ENCODE measurements at places on chromosomes 13 and 19.
A peak's percentile ranks its signal among the peaks of the same experiment; 100 is the strongest.

GRCh38 chr19:23309926-23310325 is 59.7 kb upstream of the ZNF724 start:
- no peak for DNase-seq

DNA sequence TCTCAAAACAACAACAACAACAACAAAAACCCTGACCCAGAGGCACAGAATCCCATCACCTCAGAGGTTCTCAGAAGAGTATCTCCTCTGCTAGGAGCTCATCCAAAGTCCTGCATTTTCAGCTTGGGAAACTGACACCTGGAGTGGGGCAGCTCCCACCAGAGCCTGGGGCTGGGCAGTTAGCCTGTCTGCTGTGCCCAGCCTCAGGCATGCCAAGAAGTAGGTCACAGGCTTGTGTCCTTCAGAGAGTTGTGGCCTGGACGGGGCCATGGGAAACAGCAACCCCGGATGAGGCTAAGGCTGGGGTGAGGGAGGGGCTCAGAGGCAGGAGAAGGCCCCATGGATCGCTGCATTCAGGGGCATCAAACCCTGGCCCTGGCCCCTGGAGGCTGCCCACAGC is 2.1 kb downstream of the NDUFS7 start:
- DNase-seq: no peak

DNA sequence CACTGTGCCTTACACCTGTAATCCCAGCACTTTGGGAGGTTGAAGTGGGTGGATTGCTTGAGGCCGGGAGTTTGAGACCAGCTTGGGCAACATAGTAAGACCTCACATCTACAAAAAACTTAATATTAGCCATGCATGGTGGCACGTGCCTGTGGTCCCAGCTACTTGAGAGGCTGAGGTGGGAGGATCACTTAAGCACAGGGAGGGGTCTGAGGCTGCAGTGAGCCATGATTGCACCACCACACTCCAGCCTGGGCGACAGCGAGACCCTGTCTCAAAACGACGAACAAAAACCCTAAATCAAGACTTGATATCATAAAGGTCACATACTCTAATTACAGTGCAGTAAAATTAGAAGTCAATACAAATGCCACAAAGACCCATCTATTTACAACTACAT is 17.4 kb downstream of the SLC7A9 start:
- DNase-seq: no peak

DNA sequence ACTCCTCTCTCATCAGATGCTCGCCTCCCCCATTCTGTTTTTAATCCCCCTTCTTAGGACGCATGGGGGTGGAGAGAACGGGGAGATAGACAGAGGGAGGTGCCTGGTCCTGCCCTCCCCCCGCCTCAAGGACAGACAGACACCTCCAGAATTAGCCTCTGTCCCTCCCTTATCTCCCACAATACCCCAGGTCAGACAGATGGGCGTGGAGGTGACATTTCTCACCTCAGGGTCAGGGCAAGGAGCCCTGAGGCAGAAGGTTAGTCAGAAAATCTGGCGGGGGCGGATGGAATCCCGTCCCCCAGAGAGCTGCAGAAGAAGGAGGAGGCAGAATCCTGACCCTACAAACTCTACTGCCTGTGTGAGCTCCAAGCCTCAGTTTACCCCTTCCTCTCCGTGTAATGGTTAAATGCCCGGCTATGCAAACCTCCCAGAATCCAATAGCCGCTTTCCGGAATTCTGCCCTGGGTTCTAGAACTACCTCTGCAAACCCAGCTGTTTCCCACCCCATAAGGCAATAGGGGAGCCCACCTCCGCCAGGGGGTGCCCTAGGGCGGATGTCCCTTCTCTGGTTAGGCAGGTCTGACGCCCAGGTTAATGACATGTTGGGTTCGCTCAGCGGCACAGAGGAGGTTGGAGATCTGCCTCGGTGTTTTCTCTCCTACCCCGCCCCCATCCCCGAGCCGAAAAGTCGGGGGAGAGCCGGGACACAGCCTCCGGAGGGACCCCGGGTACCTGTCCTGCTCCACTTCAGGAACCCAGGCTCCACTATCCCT is 900 bp downstream of the PPP1R13L start:
- peak; percentile 78 for DNase-seq

DNA sequence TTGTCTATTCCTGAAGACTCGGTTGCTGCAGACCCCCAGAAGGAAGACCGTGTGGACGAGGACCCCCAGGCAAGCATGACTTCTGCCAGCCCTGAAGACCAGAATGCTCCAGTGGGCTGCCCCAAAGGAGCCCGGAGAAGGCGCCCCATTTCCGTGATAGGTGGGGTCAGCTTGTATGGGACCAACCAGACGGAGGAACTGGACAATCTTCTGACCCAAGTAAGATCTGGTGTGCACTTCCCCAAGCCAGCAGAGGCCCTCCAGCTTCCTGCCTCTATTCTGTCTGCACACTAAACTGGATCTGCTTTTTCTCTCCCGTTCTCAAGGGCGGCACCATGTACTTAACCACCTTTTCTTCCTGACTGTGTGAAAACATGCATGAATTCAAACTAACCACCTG is 59.8 kb upstream of the C1QTNF9 start:
- DNase-seq: no peak

DNA sequence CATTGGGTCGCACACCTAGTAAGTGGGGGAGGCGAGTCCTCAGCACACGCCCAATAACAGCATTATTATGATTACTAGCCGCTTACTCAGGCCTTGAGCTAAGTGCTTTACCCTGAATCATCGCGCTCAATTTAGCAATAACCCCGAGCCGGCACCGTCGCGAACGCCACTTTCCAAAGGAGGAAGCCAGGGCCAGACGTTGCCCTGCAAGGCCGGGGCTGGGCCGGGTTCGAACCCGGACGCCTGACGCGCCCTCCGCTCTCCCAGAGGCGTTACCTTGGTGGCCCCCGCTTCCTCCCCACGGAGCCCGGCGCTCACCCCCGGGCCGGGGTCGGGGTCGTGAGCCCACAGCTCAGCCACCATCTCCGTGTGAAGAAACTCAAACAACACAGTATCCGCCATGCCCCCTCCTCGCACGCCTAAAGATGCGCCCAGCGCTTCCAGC is at the start of gene TRAPPC6A:
TRAPPC6A (minus strand) TSS at position 421 of the 445 bp plus-strand sequence; CDS start at position 402, 19 bp downstream.
- no peak for DNase-seq

- DNase-seq: peak; percentile 4
Measured at GRCh38 chr13:46992383-46992952, 95.6 kb upstream of the HTR2A start.

- peak; percentile 35 for DNase-seq
Measured at GRCh38 chr19:38692458-38693379, 45.3 kb downstream of the ACTN4 start.

- no peak for DNase-seq
Measured at GRCh38 chr13:98851276-98851675, 98.8 kb upstream of the SLC15A1 start.

- no peak for DNase-seq
Measured at GRCh38 chr13:76522083-76522755, 364.0 kb downstream of the KCTD12 start.

GRCh38 chr13:33761740-33762139 is 56.2 kb upstream of the RFC3 start:
- no peak for DNase-seq

DNA sequence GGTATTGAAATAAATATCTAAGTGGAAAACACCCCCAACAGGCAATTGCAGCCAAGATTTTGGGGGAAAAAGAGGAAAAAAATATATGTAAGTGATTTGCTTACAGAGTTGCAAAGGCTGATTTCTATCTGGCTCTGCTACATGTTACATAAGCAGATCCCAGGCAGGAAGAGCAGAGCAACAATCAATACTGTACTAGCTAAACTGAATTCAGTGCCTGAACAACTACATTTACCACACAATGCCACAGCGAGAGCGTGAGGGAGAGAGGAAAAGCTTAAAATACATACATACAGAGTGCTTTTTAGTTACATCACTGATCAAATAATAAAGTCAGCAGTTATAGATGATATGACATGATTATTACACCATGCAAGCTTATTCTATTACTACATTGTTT is 665.6 kb upstream of the ARGLU1 start:
- DNase-seq: no peak

- DNase-seq: no peak
Measured at GRCh38 chr13:38538422-38538821, 148.5 kb upstream of the FREM2 start.

GRCh38 chr13:111037927-111038326 is 77.2 kb upstream of the ARHGEF7 start:
- DNase-seq: no peak

GRCh38 chr13:24280720-24281119 is 28.7 kb upstream of the C1QTNF9 start:
- no peak for DNase-seq

DNA sequence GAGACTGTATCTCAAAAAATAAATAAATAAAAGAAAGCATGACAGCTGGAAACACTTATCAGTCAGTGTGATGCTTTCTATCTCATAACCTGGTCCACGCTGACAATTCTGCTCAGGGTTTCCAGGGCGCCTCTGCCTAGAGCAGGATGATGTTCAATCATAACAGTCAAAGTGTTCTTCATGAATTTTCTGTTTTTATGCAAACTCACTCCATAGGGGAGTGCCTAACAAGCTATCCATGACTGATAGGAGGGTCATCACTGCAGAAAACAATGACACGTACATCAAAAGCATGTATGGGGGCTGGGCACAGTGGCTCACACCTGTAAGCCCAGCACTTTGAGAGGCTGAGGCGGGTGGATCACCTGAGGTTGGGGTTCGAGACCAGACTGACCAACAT is 41.4 kb upstream of the ZNF83 start:
- DNase-seq: no peak

- DNase-seq: no peak
Measured at GRCh38 chr13:105083992-105084391, 1451.5 kb downstream of the EFNB2 start.

DNA sequence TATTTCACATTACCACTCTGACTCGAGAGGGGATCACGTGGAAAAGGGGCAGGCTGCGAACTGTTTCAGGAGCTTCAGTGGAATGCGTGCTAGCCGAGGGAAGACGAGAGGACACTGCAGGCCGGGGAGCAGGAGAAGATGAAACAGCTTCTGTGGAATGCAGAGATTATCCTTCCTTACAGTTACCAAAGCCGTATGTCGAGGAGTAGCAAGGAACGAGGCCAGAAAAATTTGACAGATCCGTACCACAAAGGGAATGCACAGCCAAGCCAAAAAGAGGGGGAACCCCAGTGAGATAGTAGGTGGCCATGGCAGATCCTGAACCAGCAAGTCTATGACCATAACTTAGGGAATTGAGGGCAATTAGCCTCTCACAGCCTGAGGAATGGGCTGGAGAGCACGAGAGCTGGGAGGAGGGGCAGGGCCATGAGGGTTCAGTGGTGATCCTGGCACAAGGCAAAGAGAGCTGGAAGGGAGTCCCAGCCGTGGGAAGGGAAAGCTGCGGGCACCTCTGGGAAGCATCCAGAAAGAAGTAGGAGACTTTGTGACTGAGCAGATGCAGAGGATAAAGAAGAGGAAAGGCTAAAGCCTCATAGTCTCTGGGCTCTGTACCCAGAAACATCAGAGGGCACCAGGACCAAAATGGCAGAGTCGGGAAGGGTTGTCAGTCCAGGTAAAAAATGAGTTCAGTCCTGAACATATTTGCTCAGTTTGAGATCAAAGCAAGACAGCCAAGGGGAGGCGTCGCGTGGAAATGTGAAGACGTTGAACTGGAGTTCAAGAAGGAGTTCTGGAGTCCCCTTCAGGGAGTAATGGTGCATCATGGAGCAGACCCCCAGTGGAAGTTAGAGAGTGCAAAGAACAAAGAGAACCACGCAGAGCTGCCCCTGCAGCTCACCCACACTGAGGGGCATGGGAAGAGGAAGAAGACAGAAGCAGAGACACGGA is 5.1 kb downstream of the COL4A1 start:
- no peak for DNase-seq

DNA sequence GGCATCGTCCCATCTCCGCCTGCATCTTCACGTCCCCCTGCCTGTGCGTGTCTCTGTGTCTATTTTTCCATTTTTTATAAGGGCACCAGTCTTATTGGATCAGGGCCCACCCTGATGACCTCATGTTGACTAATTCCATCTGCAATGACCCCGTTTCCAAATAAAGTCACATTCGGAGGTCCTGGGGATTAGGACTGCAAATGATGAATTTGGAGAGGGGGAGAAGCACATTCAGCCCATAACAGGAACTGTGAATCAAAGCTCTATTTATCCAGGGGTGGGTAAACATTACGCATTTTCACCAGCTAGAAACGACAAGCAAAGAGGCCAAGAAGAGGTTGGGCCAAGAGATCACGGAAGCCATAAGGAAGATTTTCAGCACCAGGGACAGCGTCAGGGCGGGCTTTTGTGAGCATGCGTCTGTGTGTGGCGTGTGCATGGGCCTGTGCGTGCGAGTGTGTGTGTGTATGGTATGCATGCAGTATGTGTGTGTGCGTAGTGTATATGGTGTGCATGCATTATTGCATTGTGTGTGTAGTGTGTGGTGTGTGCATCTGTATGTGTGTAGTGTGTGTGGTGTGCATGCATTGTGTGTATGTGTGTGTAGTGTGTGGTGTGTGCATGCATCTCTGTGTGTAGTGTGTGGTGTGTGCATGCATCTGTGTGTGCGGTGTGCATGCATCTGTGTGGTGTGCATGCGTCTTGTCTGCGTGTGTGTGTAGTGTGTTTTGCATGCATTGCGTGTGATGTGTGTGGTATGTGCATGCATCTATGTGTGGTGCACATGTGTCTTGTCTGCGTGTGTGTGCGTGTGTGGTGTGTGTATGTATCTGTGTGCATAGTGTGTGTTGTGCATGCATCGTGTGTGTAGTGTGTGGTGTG is 19.6 kb downstream of the CELF5 start:
- DNase-seq: peak; percentile 42

- no peak for DNase-seq
Measured at GRCh38 chr19:39906283-39906682, 28.2 kb downstream of the FCGBP start.

DNA sequence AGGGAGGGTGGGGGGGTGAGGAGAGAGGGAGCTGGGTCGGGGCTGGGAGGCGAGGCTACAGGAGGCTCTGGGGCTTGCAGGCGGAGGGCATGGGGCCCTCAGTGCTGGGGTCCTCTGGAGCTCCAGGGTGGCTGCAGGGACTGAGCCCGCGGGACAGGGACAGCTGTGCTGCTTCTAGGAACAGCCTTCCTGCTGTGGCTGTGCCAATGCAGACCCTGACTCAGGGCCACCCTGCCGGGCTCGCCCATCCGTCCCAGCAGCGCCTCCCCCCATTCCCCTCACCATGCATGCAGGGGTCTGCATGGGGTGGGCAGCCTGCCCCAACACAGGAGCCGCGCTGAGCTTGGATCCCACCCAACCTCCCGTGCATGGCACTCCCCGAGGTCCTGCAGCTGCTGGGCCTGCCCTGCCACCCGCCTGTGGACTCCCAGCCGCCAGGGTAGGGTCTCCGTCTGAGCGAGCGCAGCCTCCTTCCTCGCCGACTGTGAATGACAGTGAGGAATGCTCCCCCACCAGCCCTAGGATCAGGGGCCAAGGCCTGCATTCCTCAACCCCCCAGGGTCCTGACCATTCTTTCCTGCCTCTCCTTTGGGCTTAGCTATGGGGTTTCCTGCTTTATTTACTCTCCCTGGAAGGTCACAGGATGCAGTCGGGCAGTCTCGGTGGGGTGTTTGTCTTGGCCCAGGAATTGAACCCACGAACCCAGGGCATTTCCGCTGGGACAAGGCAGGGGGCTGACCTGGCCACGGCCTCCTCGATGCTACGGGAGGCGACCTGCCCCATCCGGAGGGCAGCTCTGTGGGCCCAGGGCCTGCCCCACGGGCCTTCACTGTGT is 23.4 kb downstream of the CEBPG start:
- no peak for DNase-seq

- no peak for DNase-seq
Measured at GRCh38 chr13:48184260-48184659, 48.7 kb upstream of the ITM2B start.

GRCh38 chr13:29901710-29902631 is 51.6 kb upstream of the UBL3 start:
- peak; percentile 72 for DNase-seq
